Neural crest cell (in vitro differentiated cells): ENCODE measurements at places on chromosomes 3 and 15.

GRCh38 chr15:88649286-88649733 is 10.5 kb downstream of the ISG20 start:
- peak; percentile 16 for DNase-seq

- DNase-seq = no peak
These were observed 79.5 kb downstream of the DPH6 start for GRCh38 chr15:35466476-35466875.

DNA sequence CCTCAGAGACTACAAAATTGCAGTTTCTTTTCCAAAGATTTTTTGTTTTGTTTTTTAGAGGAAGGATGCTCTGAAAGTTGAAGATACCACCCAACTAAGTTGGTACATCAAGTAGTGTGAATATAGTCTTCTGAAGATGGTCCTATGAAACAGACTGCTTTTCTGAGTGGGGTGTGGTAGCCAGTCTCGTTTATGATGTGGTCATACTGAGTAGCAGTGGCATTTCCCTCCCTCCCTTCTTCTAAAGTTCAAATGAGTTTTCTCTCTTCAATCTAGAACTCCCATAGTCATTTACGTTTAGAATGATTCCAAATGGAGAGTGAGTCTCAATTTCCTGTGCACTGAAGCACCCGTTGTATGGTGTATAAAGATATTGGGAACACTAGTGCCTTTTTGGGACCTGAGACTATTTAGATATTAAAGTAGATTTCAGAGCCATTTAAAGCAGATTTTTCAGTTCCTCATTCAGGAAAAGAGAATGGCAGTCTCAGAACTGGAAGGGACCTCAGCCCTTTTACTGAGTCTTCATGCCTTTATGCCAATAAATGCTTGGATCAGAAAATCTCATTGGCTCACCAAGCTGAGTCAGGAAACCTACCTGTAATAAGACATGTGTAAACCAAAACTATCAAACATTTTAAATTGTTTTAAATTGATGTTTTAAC is 200.4 kb downstream of the CDIN1 start:
- no peak for DNase-seq

DNA sequence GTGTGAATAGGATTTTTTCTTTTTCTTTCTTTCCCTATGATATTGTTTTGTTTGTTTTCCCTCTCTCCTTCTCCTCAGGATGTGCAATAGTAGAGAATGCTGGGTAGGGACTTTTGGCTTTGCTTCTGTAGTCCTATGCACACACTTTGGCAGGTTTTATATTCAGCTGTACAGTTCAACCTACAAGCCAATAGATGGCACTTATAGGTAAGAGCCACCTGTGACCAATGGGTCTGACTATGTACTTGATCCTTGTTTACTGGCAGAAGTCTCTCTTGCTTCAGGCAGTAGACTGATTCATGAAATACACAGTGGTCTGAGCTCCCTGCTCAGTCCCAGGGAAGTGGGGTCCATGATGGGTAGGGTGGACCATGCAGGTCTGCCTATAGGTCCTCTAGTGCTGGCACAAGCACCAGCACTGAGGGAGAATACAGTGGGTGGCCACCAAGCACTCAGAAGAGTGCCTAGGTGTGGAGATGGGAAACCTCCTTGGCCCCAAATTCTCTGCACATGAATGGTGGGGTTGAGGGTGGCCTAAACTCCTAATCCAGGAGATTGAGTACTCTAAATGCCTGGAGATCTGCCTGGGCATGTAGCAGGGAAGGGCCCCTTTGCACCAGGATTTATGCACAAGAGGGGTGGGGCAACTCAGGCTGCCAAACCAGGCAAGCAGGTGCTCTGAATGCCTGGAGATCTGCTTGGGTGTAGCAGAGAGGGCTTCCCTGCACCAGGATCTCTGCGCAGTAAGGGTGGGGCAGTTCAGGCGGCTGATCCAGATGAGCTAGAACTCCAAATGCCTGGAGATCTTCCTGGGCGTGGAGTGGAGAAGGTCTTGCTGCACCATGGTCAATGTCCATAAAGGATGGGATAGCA is 176.1 kb downstream of the DOCK3 start:
- DNase-seq = no peak

DNA sequence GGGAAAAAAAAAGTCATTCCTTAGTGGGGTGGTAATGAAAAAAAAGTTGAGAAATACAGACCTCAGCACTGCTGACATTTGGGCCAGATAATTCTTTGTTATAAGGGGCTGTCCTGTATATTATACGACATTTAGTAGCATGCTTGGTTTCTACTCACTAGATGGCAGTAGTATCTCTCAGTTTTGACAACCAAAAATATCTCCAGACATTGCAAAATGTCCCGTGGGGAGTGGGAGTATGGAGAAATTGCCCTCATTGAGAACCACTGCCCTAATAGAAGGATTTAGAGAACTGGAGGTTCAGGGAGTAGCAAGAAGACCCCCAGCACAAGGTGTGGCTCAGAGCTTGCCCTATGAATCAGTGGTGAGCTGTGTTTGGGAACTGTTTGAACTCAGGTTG is 28.6 kb upstream of the TEX264 start:
- no peak for DNase-seq

- no peak for DNase-seq
These were observed 82.7 kb downstream of the CD47 start for GRCh38 chr3:108008106-108008505.

DNA sequence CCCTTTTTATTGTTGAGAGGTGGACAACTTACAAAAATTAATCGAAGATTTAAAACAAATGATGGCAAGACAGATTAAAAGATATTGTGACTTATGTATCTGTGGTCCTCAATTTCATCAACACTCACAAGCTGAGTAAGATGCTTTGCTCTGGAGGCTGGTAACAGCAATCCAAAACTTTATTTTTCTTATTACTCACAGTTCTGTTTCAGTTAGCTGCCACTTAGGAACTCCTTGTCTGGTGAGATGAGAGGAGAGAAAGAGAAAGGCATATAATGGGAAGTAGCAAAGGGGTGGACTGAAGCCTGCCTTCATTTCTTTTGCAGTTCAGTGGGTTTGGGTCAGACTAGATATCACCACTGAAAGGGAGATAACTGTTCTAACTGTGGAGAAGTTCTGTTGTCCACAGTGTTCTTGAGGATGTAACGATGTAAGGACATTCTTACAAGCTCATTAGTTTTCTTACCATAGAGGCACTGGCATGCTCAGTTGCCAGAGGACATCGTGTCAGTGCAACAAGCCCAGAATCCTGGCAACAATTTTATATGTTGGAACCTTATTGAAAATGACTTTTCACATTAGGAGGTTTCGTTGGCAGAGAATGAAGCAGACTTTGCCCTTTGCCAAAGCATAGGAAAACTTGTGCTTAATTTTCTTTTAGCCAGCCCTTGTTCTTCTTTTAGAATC is 93.6 kb downstream of the PLCL2 start:
- no peak for DNase-seq

DNA sequence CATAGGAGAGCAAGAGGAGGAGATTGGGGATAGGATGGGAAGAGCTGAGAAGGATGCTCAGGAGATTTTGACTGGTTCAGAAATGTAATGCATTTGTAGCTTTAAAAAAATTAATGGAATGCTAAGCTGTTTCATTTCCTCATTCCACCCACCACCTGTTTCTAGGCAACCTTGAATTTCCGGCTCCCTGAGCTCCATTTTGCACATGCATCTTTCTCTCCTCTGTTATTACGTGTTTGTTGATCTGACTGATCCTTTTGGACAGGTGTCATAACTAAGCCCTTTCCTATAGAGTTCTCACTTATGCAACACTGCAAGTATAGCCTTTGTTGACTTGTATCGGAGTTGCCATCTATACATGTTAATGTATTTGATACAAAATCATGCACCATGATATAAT is 4.3 kb downstream of the TMPRSS7 start:
- DNase-seq = no peak

GRCh38 chr3:62815981-62816380 is 59.2 kb downstream of the CADPS start:
- no peak for DNase-seq

- DNase-seq = no peak
These were observed 176.0 kb upstream of the CRBN start for GRCh38 chr3:3355442-3355841.

DNA sequence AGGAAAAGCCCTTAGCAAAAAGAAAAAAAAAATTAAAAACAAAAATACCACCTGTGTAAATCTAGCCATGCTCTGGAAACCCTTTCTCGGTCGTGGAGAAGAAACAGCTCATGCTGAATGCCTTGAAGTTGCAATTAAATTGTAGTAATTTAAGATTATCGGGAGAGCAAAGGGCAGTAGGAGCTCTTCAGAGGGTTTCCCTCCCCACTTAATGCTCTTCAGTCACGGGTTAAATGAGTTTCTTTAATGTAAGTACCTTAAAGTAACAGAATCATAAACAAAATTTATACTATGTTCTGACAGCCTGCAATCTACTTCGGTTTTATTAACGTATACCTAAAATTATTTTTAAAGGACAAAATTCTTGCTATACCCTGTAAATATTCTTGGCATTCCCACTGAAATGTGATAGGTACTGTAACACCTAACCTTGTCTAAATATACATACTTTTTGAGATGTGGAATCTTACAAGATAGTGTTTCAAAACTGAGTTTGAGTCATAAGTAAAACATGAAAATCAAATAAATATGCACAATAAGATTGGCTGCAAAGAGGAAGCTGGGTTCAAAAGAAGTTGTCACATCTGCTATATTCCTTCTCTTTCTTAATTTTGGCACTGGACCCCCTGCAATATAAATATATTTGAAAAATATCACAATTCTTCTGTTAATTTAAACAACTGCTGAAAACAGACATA is 5.3 kb downstream of the FOXP1 start:
- no peak for DNase-seq

GRCh38 chr3:126664591-126665214 is 9.8 kb upstream of the TXNRD3 start:
- no peak for DNase-seq

DNA sequence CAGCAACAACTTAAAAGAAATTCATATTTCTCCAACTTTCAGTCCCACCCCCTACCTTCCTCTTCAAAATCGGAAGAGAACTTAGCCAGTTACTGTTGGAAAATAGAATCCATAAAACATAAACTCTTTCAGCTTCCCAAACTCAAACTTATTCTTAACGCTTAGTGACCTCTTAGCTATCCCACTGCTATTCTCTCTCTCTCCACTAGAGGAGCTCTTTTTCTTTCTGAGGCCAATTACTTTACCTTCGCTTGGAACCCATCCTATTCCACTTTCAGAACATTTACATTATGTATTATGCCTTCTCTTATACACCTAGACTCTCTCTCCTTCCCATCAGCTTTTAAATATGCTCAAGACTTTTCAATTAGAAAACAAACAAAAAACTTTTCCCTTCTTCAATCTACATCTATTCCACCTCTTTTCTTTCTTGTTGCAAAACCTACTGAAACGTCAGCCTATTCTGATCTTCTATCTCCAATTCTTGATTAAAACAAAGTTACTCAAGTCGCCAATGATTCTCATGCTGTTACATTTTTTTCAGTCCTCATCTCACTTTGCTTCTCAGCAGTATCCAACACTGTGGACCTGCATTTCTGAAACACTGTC is 13.4 kb upstream of the GHSR start:
- DNase-seq = no peak

- no peak for DNase-seq
These were observed 7.1 kb downstream of the FSTL1 start for GRCh38 chr3:120443626-120444123.

DNA sequence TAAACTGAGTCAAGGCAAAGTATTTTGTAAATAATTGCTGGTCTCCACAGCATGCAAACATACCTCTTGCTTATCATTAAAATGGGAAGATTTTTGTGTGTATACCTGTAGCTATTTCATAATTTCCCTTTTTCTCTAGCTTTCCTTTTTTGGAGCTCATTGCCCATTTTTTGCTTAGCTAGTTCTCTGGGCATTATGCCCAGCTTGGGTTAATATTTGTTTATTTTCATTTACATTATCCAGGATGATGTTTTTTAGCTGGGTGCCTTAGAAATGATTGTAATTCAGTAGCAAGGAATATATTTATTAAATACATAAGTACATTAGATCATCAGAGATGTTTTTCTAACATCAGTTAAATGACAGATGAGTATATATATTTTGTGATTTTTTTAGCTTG is 1271.7 kb upstream of the GBE1 start:
- DNase-seq = no peak

GRCh38 chr3:5122741-5123706 is 932 bp downstream of the ARL8B start:
- DNase-seq = peak; percentile 22

GRCh38 chr15:44101944-44102343 is 93.1 kb downstream of the FRMD5 start:
- no peak for DNase-seq

GRCh38 chr15:22872936-22873701 is 34.7 kb downstream of the NIPA2 start:
- DNase-seq = no peak

GRCh38 chr3:65837604-65838003 is 201.1 kb downstream of the MAGI1 start:
- no peak for DNase-seq

GRCh38 chr3:67472674-67473201 is 181.7 kb downstream of the SUCLG2 start:
- no peak for DNase-seq

- no peak for DNase-seq
These were observed 92.6 kb upstream of the ALDH1A3 start for GRCh38 chr15:100786901-100787566.

DNA sequence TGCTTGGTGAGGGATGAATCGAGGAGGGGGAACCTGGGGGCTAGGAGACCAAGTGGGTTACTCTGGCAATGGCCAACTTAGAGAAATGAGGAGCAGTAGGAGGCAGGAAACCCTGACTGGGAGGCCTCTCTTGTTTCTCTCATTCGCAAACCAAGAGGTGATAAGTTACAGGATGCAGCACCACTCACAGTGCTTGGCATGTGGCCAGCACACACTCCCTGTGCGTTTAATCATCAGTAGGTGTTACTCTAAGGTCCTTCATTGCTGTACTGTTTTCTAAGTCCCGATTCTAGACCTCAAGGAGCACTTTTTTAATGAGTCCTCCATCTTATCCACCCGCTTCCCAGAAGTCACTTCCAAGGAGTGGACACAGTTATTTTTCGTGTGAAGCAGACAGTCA is 314.1 kb upstream of the TRIM42 start:
- no peak for DNase-seq

DNA sequence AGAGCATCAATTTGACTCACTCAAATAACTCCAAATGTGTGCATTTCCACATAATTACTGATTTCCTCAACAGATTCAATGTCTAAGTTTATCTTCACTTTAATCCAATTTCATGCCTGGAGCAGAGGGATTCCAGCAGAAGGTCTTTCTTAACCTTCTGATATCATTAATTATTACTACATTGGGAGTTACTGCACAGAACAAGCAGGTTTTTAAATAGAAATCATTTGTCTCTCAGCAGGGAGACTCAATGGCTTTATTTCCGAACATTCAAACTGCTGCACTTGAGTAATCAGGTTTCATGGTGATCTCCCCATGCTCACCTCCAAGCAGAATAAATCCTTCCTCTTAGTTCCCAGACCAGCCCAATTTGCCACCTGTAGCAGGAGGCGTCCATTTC is 264.8 kb upstream of the IGF1R start:
- DNase-seq = no peak

GRCh38 chr3:40185029-40185695 is 124.3 kb upstream of the EIF1B start:
- no peak for DNase-seq
